Hindlimb muscle (tissue), 1 donor: ENCODE measurements at places on chromosomes 1 and 21.

DNA sequence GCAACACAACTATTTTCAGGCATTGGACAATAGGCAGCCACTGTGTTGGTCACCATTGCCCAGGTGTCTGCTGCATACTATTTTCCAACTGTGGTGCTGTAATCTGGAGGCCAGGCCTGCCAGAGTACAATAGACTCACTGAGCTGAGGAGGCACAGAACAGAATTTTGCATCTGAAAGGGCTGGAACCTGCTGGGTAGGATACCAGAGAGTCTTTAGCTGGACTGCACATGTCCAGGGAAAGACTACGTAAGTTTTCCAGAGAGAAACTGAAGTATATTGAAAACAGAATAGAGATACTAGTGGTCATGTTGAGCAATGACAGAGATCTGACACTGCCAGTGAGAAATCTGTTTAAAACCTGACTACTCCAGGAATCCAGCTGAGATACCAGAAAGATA, 200.8 kb downstream of the RASAL2 start:
- DNase-seq, result no peak

DNA sequence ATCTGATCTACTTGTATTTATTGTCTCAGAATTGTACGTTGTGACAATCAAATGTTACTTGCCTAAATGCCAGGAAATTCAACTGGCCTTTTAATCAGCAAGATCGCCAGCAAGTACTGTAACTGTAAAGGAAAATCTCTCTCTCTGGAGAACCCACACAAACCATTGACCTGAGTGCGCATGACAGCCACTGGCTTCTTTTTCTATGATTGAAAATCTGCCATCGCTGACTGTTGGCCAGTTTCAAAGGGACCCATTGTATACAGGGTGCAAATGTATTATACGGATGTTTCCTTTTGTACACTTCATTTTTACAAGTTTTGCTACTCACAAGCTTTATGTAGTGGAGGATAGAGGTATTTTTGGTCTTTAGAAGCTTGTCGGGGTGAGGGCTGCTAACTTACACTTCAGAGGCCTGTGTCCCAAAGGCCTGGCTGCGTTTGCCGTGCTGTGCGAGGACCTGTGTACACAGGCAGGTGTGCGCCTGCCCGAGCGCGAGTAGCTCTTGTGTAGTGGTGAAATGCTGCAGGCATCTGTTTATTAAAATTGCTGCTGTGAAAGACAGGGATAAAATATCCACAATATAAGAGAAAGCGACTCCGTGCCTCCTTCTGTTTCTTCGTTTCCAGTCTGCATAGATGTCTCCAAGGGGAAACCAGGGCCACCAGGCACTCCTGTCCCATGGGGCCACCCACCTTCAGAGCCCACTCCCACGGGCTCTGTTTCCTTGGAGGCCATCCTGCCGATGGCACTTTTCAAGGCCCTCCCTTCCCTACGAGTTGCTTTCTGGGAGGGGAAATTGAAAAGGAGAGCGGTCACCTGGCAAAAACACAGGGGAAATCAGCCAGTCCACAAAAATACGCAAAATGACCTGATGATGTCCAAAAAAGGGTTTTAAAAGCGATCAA, 25.3 kb upstream of the TRAPPC10 start:
- no peak for DNase-seq

DNA sequence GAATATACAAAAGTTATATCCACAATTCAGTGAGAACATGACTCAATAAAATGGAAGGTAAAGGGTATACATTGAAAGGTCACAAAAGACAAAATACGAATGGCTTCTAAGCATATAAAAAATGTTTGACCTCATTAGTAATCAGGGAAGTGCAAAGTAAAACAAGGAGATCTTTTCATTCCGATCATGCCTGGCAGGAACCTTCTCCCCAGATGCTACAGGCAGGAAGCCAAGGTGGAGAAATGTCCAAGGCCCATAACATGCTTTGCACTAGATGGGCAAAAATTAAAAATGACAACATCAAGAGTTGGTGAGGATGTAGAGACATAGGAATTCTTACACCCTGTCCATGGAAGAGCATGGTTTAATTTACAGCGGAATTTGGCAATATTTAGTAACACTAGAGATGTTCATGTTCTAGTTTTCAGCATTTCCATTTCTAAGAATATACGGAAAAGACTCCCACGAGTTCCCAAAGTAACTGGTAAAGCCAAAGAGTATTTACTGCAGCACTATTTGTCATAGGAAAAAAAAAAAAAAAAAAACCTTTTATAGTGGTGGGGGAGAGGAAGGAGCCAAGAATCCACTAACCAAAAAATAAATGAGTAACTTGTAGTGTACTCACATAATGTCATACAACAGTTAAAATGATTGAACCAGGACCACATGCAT, 184.5 kb upstream of the KAZN start:
- DNase-seq, result no peak

DNA sequence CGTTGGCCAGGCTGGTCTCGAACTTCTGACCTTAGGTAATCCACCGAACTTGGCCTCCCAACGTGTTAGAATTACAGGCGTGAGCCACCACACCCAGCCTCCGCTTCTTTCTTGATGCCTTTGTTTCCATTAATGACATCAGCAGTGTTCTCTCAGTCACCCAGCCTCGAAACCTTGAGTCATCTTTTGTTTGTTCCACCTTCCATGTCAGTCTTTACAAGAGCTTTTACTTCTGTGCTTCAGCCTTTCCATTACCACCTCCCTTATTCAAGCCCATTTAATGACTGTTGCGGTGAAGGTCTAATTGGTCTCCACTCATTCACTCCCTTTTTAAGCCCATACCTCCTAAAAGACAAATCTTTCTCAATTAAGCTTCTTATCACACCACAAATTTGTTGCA, 146.6 kb upstream of the ADGRL2 start:
- no peak for DNase-seq

DNA sequence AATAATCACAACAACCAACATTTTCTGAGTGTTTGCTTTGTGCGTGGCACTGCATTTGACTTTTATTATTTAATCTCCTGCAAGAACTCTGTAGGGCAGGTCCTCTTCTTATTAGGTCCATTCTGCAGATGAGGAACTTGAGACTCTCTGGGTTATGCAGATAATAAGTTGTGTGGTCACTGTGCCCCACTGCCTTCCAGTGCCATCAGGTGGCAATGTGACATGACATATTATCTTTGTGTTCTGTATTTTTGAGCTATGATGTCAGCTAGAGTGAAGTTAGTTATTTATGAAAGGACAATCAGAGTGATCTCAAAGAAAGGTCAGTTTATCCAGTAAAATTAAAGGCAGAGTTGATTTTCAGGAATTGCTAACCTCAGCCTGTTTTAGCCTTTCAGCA, 196.0 kb downstream of the FMN2 start:
- DNase-seq, result no peak

- DNase-seq, result no peak
Measured at GRCh38 chr1:85375493-85375892, 89.5 kb downstream of the DDAH1 start.

DNA sequence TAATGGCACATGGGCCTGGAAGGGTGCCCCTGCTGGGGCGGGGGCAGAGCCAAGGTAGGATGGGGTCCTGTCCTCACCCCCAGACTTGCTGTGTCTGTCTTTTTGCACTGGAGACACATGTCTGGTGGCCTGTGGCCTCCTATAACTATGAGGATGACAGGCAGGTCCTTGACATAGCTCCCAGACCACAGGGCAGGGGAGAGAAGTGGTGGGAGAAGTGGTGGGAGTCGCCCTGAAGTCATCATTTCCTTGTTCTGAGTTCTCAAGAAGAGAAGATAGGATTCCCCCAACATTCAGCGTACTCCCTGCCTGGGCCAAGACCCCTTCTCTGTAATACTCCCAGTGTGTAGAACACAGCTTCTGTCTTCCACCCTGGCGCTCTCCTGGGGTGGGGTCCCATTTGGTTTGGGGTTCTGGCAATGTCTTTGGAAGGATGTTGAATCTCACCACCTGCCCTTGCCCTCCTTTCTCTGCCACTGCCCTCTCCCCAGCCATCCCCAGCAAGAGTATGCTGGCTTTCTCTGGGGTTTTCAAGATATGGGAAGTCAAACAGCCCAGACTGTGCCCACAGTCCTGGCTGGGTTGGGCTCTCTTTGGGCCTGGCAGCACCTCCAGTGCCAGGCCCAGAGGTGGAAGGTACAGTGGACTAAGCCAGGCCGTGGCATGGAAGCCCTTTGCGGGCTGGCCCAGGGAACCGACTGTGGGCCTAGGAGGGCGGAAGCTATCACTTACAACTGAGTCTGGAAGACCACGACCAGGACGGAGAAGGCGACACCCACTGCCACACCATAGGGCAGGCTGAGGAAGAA, 19.4 kb downstream of the SLC26A9 start:
- no peak for DNase-seq

DNA sequence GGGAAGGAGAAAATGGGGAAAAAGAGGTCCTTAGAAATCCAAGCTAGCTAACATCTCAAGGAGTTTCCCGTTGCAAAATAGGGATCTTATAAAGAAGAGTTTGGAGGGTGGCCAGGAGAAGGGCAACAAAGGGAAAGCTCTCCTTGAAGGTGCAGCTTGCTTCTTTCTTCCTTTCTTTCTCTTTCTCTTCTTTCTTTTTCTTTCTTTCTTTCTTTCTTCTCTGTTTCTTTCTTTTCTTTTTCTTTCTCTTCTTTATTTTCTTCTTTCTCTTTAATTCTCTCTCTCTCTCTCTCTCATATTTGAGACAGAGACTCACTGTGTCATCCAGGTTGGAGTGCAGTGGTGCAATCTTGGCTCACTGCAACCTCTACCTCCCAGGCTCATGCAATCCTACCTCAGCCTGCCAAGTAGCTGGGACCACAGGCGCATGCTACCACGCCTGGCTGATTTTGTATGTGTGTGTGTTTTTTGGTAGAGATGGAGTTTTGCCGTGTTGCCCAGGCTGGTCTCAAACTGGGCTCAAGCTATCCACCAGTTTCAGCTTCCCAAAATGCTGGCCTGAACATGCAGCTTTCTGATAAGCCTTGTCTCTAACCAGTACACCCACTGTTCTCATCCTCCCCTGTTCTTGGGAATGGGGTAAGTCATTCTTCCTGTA, 44.4 kb downstream of the RNF11 start:
- DNase-seq, result no peak

GRCh38 chr1:59195151-59195550, 101.7 kb upstream of the FGGY start:
- DNase-seq, result no peak

GRCh38 chr1:40243351-40243750, 4.4 kb upstream of the TMCO2 start:
- no peak for DNase-seq

- DNase-seq, result no peak
Measured at GRCh38 chr1:84603223-84603622, 29.0 kb upstream of the CTBS start.

DNA sequence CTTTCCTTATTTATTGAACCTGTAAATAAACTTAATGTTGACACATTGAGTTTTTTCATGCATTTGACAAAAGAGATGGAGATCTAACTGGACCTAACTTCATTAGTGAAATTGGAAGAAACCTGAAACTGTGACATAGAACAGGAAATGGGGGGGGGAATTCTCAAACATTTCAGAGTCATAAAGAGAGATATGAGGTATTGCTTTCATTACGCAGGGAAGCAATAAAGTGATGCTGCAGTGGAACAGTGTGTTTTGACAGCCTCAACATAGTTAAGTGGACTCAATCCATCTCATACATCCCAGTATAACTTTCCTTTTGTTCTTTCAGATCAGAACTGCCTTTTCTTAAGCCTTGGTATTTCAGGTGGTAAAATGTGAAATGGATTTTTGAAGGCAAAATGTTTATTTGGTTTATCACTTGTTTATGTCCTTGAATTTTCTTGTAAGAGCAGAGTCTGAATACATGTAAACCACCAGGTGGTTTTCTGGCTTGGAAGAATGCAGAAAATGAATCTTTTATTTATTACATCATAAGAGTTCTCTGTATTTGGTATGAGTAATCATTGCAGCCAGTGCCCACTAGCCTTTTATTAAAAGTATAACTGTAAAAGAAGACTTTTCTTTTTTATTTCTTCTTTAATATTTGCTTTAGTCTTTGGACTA, 132.5 kb downstream of the ZNF326 start:
- no peak for DNase-seq

GRCh38 chr1:151711951-151712350, 4.7 kb downstream of the CELF3 start:
- no peak for DNase-seq

DNA sequence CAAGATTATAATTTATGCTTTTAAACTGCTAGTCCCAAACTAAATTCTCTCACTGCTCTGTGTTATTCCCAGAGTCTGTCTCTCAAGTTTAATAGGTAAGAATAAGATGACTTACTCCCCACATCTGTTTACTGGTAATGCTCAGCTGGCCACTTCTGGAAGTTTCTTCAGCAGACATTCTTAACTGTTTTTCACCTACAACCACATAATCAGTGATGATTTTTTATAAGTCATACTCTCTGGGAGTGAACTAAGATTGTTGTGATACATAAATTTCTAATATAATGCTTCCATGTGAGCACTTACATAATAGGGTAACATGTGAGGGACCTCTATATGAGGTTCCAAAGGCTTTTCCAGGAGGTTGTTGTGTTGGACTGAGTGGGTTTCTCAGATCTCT, 8.7 kb downstream of the SLAMF7 start:
- DNase-seq, result no peak

DNA sequence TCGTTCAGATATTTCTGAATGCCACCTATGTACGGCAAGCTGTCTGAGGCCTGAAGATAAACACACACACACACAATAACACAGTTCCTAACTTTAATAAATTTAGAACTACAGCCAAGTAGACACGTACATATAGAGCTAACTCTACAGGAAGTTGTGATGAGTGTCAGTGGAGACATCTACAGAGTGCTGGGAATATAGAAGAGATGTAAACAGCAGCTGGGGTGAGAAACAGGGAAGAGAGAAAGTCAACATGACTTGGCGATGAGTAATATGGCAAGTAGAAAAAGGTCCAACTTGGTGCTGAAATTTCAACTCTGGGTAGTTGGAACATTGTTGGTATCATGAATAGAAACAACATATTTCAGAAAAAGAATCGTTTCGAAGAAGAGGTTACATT, 206.5 kb downstream of the ZP4 start:
- no peak for DNase-seq

GRCh38 chr1:216944864-216945510, 221.8 kb upstream of the ESRRG start:
- DNase-seq, result no peak

- no peak for DNase-seq
Measured at GRCh38 chr1:232378266-232379062, 251.5 kb downstream of the SIPA1L2 start.

DNA sequence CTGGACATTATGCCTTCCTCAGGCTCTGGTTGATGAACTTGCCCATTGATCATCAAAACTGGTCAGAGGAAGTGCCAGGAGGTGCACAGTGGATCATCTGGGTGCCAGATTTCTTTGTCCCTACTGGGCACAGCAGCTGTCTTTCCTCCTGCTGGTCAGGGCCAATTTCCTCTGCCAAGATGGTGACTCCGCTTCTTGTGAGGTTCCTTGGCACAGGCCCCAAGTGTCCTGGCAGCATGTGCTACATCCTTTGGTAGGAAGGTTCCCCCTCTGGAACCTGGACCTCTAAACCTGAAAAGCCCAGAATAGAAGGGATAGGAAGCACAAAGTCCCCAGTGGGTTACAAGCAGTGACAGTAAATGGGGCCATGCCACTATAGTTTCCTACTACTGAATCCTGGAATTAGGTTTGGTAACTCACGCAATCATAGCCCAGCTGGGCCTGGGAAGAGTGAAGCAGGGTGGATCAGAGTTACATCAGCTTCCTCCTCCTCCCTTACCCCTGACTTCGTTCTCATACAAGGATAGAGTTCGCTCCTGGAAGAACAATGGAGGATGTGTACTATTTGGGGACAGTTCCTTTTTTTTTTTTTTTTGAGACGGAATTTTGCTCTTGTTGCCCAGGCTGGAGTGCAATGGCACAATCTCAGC, 147.1 kb downstream of the CNIH3 start:
- no peak for DNase-seq
